Naive B cell (primary cell): ENCODE measurements at places on chromosomes 13 and 19.
A peak's percentile ranks its signal among the peaks of the same experiment; 100 is the strongest.

- H3K27me3 ChIP-seq: no peaks in the 10 kb centered on the region
- peaks cover 16% of the 10 kb centered on the region for H3K36me3 ChIP-seq
- H3K4me3 ChIP-seq: no peak overlapping the region
- peaks cover 4% of the 10 kb centered on the region for H3K4me1 ChIP-seq
- no peak for DNase-seq
- H3K27ac ChIP-seq: no peak overlapping the region
Measured at GRCh38 chr19:52590728-52591127, 20.6 kb downstream of the ZNF701 start.

DNA sequence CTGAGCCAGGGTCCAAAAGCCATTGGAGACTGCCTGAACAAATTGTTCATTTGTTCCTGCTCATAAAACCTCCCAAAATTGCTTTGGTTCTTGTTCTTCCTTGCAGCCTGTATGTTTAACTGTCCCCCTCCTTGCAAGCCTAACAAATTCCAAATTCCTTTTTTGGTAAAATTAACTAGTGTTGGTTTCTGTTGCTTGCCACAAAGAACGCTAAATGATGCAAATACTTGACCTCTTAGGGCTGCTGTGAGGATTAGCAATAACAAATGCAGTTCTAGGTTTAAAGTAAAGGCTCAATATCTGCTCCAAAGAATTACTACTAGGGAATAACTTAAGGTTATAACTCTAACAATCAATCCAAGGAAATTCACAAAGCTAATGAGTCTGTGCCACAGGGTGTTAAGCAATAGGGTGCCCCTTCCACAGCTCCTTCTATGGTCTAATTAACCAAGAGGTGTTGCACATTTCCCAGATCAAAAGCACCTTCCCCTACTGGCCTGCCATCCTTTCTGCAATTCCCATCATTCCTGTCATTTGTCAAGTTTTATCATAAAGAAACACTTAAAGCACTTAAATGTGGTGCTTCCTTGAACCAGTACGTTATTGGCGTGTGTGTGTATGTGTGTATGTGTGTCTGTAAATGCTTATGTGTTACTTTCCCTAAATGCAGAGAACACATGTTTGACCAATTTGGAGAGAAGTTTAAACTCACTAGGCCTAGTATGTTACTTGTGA lies 110.2 kb downstream of the RAP2A start:
- H3K27ac ChIP-seq: no peak overlapping the region
- no peaks in the 10 kb centered on the region for H3K36me3 ChIP-seq
- peaks cover 23% of the 10 kb centered on the region for H3K27me3 ChIP-seq
- H3K4me3 ChIP-seq: no peak overlapping the region
- no peak for DNase-seq

DNA sequence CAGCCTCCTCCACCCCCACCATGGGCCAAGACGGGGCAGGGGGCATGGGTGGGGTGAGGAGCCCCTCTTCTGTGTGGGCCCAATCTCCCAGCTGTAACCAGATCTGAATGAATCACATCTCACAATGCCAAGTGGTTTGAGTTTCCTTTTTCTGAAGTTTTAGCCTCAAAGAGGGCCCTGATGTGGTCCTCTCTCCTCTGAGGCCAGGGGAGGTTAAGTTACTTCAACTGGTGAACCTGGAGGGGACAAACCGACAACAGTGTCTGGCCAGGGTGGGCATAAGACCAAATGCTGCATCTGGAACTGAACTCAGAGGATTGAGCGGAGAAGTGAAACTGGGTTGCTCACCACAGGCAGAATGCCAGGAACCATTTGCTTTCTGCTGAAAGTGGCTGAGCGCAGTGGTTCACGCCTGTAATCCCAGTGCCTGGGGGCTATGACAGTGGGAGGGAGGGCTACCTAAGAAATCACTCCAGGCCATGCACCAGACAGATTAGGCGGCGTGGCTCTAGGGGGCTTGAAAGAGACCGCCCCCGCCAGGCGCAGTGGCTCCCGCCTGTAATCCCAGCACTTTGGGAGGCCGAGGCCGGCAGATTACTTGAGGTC lies 15.4 kb upstream of the IRGC start:
- peak overlapping the region; percentile 32 for H3K4me3 ChIP-seq
- peak overlapping the region; percentile 70 for H3K27ac ChIP-seq
- no peaks in the 10 kb centered on the region for H3K36me3 ChIP-seq
- H3K27me3 ChIP-seq: peaks cover 3% of the 10 kb centered on the region
- peak; percentile 25 for DNase-seq

GRCh38 chr13:107065036-107065435 lies 497.1 kb upstream of the ARGLU1 start:
- no peaks in the 10 kb centered on the region for H3K4me1 ChIP-seq
- no peak overlapping the region for H3K27ac ChIP-seq
- no peaks in the 10 kb centered on the region for H3K36me3 ChIP-seq
- H3K27me3 ChIP-seq: peaks cover 4% of the 10 kb centered on the region
- no peak for DNase-seq
